Colonic mucosa (tissue), 4 donors: ENCODE measurements at places on chromosomes 12 and 14. TPM values are rescaled to one million over a fixed set of nuclear protein-coding genes. Genes with fewer than 3 reads are reported as not detected.

The SPRYD4 gene
- 4.2 TPM for total RNA-seq

The NDRG2 gene
- 171 TPM for total RNA-seq

The SINHCAF gene
- 58.9 TPM for total RNA-seq

GRCh38 chr14:93240678-93241000 lies 33.6 kb downstream of the UBR7 start:
- DNase-seq, result no peak
